ENCODE measurements at places on chromosomes 7 and 10.

GRCh38 chr7:98232799-98233198, 19.2 kb downstream of the TECPR1 start:
- DNase-seq, result no peak

- no peak for DNase-seq
These were observed 237.5 kb downstream of the TNS3 start for GRCh38 chr7:47344171-47344955.

DNA sequence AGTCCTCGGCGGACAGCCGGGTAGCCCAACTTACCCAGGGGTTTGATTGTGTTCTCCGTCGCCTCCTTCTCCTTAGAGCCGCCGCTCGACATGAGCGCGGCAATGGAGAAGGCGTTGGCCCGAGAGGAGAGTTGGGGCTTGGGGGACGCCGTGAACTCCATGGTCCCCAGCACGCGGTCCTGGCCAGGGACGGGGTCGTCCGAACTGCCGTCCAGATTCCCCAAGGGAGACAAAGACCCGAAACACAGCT, 515 bp downstream of the TBX20 start:
- DNase-seq, result no peak

DNA sequence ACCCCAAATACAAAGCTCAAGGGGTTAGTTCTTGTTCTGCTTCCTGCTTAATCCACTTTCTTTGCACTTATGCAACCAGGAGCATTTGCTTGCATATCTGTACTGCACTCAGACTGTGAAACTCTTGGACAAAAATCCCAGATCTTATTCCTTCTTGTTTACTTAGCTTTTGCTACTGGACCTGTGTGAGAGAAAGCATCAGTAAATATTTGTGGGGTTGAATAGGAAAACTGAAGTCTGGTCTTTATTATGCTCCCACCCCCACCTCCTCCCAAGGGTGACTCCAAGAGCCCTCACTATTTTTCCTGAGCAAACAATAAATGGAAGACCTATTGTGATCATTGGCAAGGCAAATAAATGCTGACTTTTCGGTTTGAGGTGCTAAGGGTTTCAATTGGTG, 57.1 kb upstream of the VSTM2A start:
- no peak for DNase-seq

DNA sequence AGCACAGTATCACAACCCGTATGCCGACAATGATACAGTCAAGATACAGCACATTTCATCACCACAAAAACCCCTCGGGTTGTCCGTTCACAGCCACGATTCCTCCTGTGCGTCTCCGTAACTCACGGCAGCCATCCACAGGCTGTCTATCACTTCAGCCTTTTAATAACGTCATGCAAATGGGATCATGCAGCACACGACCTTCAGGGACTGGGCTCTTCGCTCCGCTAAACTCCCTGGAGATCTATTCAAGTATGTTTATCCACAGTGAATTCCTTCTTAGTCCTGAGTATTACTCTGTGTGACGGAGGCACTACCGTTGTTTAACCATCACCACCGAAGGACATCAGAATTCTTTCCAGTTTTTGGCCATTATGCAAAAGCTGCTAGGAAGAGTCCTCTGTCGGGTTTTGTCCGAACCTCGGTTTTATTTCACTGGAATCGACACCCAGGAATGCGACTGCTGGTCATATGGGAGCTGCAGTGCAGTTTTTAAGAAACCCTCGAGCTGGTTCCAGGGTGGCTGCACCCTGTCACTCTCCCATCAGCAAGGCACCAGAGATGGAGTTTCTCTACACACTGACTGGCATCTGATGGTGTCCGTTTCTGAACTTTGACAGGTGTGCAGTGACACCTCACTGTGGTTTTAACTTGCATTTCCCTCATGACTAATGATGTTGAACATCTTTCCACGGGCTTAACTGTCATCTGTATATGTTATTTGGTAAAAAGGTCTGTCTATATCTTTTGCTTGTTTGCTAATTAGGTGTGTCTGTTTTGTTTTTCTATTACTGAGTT, 193.6 kb downstream of the MAD1L1 start:
- DNase-seq, result no peak

DNA sequence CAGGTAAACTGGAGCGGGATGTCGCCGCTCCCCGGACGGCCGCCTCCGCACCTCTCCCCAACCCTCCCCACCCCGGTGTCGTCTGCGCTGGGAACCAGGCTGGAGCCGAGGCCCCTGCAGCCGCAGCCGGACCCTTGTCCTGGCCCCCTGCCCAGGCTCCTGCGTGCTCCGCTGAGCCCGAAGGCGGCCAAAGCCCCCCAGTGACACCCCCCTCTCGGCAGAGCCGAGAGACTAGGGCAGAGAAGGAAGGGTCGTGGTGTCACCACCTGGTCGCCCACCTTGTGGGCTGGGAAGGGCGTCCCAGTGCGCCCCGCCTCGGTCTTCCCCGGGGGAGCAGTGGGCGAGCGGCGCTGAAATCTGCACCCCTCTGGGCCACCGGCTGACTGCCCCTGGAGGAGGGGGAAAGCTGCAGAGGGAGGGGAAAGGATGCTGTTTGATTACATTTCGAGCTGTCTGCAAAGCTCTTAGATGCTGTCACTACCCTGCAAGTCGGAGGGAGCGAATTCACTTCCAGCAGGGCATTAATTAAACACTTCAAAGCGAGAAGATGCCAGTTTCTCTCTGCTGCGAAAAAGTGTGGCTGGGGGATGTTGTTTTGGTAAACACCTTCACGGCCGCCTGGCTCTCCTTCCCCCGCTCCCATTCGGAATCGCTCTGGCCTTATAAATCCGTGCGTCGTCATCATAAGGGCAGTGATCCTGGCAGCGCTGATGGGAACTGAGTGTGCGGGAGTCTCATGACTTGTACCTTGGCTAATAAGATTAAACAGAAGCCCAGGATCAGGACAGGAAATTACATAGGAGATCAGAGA, 622 bp downstream of the DYNC1I1 start:
- no peak for DNase-seq

GRCh38 chr10:106284802-106285587, 879.5 kb downstream of the SORCS1 start:
- no peak for DNase-seq

- DNase-seq, result no peak
These were observed 29.6 kb downstream of the MKI67 start for GRCh38 chr10:128096486-128097199.

DNA sequence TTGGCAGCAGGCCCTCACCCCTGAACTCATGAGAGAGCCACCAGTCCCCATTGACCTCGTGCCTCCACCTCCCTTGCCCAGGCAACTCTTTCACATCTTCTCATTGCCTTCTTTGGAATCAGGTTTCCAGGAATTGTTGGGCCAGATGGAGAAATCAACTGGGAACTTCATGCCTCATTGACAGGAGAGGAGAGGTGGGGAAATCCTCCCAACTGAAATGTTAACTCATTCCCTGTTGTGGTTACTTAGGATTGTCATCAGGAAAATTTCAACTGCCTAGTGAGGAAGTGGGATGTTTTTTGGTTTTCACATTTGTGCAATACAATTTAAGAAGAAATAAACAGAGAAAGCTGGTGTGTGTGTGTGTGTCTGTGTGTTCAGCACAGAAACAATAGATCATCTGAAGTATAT, 106.6 kb upstream of the INHBA start:
- DNase-seq, result no peak

GRCh38 chr10:31353574-31353973, 34.6 kb downstream of the ZEB1 start:
- no peak for DNase-seq

GRCh38 chr7:3064067-3064466, 20.4 kb upstream of the CARD11 start:
- no peak for DNase-seq

DNA sequence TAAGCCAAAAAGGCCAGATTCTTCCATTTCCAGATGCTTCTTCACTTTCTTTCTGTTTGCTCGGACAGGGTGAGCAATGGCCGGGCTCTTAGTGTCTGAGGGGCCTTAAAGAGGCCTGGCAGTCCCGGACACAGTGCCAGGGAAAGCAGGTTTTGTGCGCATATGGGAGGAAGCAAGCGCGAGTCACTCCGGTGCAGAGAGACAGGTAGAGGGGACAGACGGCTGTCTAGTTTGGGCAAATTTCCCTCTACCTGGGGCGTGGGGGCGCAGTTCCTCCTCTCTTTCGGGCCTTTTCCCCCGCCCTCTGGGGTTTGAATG, 4.7 kb downstream of the NEUROD6 start:
- DNase-seq, result no peak

DNA sequence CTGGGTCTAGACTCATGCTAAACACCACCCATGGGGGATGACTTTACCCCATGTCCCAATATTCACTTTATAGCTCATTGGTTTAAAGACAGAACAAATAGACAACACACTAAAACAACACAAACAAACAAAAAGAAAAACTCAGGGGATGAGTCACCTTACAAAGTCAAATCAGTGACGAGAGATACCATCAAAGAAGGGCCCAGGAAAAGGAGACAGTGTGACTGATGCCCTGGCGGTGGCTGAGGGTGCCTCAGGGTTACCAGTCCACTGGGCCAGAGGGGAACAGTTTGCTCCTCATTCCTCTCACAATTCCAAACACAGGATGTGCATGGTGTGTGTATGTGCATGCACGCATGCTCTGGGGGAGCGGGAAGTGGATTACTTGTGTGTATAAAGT, 171.3 kb upstream of the PRKCQ start:
- DNase-seq, result no peak

GRCh38 chr7:98908585-98908984, 30.3 kb downstream of the TRRAP start:
- no peak for DNase-seq

Data from left kidney (tissue), 8 donors.